ENCODE measurements at places on chromosomes 5 and 9.

DNA sequence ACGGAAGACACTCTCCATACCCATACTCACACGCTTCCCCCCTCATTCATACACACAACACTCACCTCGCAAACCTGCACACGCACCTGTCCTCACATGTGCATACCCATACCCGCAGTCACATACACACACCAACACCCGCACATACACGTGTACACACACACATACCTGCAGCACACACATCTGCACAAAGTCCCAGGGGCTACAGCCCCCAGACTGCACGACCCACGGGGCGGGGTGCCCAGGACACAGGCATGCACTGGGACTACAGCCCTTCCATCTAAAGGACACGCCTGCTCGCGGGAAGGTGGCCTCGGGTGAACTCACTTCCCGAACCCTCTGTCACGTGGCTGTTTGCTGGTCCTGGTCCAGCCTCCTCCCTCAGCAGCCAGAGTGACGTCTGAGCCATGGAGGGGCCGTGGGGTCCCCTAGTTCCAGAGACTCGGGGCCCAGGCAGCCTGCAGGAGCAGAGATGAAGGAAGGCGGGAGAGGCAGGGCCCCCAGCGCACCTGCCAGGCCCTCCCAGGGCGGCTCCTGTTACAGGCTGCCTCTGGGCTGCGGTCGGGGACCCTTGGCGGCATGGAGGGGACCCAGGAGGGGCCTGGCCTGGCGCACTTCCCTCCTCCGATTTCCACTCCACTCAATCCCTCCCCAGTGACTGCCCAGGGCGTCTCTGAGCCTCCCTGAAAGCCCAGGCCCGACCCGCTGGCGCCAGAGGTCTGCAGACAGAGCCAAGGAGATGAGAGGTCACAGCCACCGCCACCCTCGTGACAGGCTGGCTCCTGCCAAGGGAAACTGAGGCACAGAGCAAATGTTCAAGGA, 8.1 kb downstream of the SLC12A7 start:
- peak; percentile 26 for DNase-seq

DNA sequence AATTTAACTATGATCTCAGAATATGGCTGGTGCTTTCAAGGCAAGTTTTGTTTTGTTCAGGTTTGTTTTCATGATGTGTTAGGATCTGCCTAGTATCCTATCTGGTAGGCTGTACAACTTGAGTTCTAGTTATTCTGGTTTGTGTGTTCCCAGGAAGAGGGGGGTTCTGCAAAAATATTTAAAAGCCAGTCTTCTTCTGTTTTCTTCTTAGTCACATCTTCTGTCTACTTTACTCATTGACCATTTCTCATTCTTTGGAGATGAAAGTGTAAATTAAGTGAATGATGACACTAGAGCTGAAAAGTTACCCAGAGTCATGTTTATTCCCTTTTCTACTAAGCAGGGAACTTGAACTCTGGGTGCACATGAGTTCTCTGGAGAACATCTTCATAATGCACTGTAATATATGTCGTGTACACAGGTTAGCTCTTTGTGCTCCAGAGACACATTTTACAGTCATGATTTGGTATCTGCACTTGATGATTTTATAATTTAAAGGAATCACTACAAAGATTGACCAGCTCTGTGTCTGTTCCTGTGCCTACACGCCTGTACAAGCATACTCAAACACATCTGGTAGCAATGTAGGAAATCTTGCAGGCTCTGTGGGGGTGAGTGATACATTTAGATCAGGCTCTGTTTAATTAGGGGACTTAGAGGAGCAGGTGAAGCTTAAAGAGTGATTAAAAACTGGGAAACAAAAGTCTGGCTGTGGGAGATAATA, 5.0 kb downstream of the SMAD5 start:
- no peak for DNase-seq

DNA sequence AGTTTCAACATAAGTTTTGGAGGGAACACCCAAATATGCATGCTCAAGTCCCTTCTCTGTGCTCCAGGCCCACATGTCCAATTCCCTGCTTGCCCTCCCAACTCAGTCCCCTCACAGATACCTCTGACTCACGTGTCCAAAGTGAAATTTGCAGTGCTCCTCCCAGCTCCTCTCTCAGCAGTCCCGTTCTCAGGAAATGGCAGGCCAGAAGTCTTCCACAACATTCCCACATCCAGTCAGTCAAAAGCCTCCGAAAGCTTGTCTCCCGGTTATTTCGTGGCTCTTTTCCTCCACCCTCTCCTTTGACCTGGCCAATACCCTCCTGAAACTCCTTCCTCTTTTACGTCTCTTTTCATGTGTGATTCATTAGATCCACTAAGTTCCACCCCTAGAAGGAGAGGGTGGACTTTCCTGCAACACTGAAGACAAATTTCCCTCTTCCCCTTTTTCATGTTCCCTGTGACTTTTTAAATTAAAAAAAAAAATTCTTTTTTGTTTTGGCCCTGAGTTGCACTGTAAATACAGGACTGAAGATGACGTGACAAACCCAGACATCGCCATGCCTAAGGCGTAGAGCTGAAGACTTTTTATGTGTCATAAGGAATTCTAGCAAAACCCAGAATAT, 12.8 kb upstream of the MGAT1 start:
- DNase-seq: no peak

GRCh38 chr9:128404560-128404959, 16.1 kb upstream of the CERCAM start:
- no peak for DNase-seq

- no peak for DNase-seq
Measured at GRCh38 chr5:56595566-56595965, 219.8 kb upstream of the MAP3K1 start.

DNA sequence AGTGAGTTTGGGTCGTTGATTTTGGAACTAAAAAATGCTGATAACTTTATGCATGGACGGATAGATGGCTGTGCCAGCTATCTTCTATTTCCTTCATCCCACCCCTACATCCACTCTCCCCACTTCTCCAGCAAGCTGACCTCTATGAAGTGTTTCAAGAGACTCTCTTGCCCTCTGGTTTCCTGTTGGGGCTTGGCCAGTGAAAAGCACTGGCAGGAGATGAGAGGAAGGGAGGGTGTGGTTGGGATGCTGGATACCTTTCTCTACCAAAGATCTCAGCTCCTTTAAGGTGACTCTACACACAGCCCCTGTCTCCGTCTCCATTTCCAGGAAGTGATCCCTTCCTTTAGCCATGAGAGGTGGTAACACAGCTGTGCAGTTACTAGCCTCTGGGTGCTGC, 30.0 kb upstream of the JMY start:
- DNase-seq: no peak

DNA sequence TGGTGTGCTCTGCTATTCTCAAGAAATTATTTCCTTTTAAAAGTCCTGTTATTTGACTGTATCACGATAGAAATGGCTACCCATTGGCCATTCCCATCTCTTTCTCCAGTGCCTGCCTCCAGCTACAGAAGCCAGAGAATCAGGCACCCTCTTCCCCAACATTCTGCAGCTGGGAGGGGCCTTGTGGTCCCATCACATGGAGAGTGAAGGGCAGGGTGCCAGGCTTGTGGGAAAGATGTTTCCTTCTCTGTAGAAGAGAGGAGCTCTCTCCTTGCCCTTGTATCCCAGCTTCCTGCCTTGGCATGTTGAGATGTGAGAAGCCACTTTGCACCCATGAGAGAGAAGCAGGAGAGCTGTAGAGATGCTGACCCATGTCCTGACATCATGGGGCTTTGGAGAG, 465.0 kb downstream of the MTRR start:
- DNase-seq: no peak

- DNase-seq: no peak
Measured at GRCh38 chr5:143562935-143563334, 159.4 kb upstream of the NR3C1 start.

- DNase-seq: no peak
Measured at GRCh38 chr5:9428272-9428671, 117.6 kb downstream of the SEMA5A start.

DNA sequence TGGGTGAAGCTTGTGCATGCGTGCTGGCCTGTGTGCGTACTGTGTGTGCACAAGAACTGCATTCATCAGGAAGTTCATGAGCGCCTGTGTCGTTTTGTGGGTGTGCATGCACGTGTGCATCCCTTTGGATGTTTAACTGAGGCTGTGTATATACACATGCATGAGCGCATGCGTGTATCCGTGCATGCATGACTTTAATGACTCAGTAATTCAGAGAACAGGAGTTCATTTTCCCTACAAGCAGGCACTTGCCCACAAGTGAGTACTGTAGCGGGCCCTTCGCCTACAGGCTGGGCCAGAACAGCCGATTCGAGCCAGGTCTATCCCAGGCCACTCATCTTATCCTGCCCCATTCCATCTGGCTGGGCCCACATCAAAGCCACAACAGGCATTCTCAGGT, 29.8 kb downstream of the CORO2A start:
- DNase-seq: no peak

- DNase-seq: no peak
Measured at GRCh38 chr5:116564756-116565490, 9.7 kb downstream of the SEMA6A start.

DNA sequence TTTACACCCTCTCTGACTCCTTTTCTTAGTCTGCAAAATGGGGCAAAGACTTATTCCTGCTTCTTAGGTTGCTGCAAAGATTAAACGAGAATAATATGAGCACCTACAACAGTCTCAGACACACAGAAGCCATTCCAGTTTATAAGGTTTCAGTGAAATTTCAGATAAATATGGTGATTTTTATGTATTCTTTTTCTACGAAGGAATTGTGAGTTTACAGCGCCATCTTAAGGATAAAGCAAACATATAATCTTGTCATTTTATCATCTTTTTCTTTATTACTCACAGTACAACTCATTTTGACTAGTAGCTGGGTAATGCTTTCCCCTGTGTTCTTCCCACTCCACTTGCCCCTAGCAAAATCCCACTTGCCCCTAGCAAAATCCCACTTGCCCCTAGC, 29.2 kb upstream of the SMC5 start:
- DNase-seq: no peak

- peak; percentile 89 for DNase-seq
Measured at GRCh38 chr5:178234750-178235587, 2.4 kb upstream of the PHYKPL start.

- DNase-seq: no peak
Measured at GRCh38 chr9:137542486-137542885, 7.7 kb downstream of the PNPLA7 start.

DNA sequence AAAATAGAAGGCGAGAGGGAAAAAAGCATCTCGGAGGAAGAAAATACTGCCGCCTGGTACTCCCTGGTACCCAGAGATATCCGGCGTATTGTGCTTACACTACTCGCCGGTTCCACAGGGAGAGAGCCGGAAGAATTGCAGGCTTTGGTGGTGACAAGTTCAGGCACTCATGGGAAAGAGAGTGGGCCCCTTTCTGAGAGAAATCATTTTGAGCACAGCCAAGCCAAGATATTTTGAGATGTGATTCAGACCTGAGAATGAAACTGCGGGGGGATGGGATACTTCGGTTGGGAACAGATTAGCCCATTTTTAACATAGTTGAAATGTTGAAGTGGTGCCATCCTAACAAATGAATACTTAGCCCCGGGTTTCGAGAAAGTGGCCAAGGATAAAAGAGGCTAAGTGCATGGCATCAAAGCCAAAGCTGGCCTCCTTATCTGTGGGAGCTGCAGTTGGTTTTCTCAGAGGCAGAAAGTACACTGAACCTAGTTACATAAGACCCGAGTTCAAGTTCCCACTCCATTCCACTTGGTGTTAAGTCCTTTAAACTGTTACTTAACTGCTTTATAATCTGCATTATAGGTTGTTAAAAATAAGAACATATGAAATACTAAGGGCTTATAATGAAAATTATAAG, 62.7 kb downstream of the SLC1A3 start:
- DNase-seq: no peak

GRCh38 chr5:135025730-135026644, 8.0 kb downstream of the PITX1 start:
- DNase-seq: no peak

DNA sequence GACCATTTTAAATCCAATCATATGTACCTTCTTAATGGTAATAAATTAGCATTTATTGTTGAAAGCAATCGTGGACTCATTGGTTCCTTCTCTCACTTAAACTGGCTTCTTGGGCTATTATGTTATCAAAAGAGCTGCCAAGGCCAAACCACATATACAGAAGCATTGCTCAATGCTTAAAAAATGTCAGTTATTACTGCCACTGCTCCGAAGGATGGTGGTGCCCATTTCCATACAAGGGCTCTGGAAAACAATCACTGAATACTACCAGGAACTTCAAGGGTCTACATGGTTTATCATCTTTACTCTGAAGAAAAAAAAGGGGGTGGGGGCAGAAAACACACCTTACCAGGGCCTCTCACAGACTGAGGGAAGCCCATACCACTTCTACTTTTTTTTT, 104.3 kb downstream of the GNAQ start:
- DNase-seq: no peak

GRCh38 chr5:16615741-16616535, 859 bp downstream of the RETREG1 start:
- no peak for DNase-seq
